Fibroblast of the aortic adventitia (primary cell): ENCODE measurements at places on chromosomes 2 and 18.
A peak's percentile ranks its signal among the peaks of the same experiment; 100 is the strongest.

DNA sequence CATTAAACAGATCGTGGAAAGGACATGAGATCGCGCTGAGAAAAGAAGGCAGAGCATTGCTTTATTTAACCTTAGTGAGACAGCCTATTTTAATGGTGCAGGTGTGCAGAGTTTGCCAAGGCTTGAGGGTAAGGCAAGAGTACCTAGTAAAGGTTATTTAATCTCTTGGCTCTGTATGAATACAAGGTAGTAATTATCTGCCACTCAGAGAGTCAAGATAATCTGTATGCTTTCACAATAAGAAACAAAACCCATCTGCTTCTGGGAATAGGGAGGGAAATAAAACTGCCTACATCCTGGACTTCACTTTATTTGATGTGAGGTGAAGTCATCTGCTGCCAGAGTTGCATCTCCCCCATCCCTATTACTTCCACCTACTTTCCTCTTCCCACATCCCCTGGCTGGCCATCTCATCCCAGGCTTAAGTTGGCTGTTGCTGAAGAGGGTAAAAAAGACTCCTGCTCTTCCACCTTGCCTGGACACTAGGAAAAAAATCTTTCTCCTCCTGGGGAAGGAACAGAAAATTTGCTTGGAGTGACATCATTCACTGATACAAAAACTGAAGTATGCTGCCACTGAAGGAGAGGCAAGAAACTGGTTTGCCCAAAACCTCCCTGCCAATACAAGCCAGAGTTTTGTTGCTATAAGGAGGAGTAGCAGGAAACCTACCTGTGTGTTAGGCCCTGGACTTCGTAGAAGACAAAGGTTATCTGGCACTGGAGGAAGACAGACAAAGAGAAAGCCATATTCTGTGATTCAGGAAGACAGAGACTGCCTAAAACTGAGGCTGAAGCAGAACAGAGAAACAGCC, 35.8 kb upstream of the ARHGAP25 start:
- DNase-seq = no peak

GRCh38 chr2:170586571-170587095, 128.5 kb upstream of the SP5 start:
- no peak for DNase-seq

DNA sequence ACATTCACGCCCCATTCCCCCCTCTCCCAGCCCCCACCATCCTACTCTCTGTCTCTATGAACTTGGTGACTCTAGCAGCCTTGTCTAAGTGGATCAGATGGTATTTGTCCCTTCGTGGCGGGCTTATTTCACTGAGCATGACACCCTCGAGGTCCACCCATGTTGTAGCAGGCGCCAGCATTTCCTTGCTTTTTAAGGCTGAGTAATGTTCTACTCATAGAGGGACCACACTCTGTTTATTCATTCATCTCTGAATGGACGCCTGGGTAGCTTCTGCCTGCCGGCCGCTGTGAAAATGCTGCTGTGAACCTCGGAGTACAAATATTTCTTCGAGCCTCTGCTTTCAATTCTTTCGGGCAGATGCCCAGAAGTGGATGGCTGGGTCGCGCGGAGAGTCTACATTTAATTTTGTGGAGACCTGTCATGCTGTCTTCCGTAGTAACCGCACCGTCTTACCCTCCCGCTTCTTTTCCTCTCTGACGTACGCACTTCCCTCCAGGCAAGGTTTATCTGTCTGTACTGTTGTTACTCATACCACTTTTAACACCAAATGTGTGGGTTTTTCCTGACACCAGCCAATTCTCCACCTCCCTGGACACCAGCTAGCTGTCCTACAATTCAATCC, 5.6 kb downstream of the CROCC2 start:
- DNase-seq = peak; percentile 67

- no peak for DNase-seq
These were observed 359.1 kb downstream of the ALK start for GRCh38 chr2:29562319-29562718.
